ENCODE measurements at places on chromosomes 3 and 15.

DNA sequence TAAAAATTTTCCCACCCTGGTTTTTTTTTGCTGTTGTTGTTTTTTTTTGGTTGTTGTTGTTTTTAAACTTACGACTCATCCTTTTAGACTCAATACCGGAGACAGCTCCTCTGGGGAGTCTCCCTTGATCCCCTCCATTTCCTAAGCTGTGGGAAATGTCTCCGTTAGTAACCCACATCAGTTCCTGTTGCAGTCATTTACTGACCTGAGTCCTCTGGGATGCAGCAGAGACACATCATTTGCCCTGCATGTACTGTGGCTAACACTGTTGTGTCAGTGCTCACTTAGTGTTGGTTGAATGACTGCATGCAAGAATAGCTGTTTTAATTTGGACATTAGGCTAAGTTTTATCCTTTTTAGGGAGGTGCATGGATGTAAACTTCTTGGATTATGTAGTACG lies 83.8 kb downstream of the MBNL1 start:
- no peak for DNase-seq

- DNase-seq: no peak
Observed at GRCh38 chr15:63340353-63340752, 41.3 kb downstream of the CA12 start.

- DNase-seq: no peak
Observed at GRCh38 chr3:146839727-146840375, 234.7 kb upstream of the PLSCR5 start.

DNA sequence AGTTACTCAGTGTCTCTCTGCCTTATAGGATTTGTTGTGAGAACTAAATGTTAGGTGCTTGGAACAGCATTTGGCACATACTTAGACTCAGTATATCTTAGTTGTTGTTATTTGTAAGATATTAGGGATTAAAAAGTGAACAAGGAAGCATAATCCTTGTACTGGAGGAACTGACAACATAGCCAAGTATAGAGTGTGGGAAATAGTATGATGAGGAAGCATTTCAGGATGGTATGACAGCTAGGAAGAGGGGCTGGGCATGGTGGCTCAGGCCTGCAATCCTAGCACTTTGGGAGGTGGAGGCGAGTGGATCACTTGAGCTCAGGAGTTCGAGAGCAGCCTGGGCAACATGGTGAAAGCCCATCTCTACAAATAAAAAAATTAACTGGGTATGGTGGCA lies 16.6 kb upstream of the GCNT3 start:
- no peak for DNase-seq

DNA sequence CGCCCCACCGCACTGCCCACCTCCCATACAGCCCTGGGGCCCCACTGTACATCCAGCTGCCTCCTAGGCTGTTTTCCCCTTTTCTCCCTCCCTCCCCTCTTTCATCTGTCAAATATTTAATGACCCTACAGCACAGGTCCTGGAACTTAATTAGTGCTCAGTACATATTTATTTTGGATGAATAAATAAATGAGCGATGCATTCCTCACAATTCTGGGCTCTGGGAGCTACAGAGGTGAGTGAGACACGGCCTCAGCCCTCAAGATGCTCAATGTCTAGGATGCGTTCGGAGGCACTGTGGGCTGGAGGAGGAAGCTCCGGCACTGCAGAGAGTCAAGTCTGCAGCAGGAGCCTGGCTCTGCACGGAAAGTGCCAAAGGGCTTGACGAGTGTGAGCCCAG lies 175.0 kb downstream of the FAM43A start:
- DNase-seq: no peak

DNA sequence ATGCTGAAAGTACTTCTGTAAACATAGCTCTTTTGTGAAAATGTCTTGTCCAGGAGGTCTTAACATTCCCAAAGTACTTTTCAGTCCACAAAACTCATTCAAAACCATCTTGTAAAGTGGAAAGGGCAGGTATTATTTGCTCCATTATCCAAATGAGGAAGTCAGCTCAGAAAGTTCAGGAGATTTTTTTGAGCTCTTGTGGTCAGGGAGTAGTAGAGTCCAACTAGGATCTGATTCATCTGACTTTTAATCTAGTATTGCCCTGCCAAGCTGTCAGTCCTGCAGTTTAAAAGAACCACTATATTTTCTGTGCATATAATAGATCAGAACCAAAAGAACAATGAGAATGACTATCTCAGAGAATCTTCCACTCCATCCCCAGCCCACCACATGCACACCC lies 83.5 kb downstream of the FOXB1 start:
- DNase-seq: no peak
